ENCODE measurements at places on chromosomes 11 and 22.

DNA sequence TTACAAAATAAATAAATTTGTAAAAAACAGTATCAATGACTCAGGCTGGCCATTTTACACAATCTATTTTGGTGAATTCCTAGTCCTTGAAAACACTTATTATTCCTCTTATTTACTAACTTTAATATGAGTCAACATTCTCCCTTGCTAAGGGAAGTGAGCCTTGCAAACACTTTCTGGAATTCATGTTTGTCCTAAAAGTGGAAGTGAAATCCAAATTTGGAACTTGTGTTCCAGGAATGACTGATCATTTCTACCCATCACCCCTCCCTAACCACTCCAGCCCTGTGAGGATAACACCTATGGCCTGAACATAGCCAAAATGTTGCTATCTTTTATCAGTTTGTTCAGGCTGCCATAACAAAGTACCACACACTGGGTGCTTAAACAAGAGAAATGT is 83.1 kb downstream of the OR5AK2 start:
- DNase-seq = no peak

- no peak for DNase-seq
Observed at GRCh38 chr11:97078443-97078842, 688.6 kb downstream of the JRKL start.

DNA sequence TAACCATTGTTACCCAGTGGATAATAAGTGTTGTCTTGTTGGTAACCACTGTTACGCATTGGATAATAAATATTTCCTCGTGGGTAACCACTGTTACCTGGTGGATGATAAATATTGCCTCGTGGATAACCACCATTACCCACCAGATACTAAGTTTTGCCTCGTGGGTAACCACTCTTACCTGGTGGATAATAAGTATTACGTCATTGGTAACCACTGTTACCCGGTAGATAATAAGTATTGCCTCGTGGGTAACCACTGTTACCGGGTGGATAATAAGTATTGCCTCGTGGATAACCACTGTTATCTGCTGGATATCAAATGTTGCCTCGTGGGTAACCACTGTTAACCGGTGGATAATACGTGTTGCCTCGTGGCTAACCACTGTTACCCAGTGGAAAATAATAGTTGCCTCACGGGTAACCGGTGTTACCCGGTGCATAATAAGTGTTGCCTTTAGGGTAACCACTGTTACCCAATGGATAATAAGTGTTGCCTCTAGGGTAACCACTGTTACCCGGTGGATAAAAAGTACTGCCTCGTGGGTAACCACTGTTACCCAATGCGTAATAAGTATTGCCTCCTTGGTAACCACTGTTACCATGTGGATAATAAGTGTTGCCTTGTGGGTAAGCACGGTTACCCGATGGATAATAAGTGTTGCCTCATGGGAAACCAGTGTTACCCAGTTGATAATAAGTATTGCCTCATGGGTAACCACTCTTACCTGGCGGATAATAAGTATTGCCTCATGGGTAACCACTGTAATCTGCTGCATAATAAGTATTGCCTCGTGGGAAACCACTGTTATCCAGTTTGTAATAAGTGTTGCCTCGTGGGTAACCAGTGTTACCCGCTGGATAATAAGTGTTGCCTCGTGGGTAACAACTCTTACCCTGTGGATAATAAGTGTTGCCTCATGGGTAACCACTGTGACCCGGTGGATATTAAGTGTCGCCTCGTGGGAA is 21.9 kb upstream of the NXPE4 start:
- no peak for DNase-seq

- DNase-seq = no peak
Observed at GRCh38 chr22:48125416-48125815, 1363.0 kb downstream of the TBC1D22A start.

DNA sequence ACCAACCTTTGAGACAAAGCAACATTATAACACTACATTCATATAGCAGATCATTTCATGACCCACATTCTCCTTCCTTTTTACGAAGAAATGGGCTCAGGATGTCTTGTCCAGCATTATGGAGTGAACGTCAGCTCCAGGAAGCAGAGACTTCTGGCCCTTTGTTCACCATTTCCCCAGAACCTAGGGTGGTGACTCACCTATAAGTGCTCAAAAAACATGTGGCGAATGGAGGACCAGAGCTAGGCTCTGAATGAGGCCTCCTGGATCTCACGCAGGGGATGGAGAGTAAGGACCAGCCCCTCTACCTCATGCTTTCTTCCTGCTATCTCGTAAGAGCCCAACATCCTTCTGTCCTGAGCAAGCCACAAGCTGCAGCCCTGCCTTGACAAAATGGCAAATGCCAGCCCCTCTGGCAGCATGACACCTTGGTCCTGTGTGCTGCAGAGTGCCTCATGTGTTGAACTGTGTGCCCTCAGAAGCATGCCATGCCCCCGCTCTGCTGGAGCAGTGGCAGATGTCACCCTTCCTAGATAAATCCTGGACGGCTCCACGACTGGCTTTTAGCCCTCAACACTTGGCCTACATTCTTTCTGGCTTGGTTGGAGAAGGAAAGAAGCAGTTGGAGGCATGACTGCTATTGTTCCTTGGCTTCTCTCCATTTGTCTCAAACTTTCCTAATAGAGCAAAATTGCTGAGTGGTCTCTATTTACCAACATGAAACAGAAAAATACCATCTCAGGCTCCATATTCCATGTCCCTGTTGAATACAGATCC is 6.5 kb upstream of the ST3GAL4 start:
- DNase-seq = no peak

- DNase-seq = no peak
Observed at GRCh38 chr11:6357222-6357621, 33.1 kb upstream of the SMPD1 start.

- no peak for DNase-seq
Observed at GRCh38 chr11:44533921-44534711, 31.3 kb upstream of the CD82 start.

DNA sequence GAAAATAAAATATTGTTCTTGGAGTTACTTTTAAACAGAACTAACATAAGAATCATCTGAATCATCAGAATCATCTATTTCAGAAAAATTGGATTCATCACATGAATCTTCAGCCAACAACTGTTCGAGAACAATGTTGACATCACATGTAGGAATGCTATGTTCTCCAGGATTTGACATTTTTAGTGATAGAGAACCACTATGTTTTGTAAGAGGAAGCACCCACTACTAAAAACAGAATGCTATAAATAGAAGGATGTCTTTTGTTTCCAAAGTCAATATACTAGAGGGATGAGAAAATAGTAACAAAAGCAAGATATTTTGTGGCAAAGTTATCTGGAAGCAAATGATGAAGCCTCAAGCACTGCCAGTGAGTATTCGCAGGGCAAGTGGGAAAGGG is 263.4 kb upstream of the DDI1 start:
- no peak for DNase-seq

DNA sequence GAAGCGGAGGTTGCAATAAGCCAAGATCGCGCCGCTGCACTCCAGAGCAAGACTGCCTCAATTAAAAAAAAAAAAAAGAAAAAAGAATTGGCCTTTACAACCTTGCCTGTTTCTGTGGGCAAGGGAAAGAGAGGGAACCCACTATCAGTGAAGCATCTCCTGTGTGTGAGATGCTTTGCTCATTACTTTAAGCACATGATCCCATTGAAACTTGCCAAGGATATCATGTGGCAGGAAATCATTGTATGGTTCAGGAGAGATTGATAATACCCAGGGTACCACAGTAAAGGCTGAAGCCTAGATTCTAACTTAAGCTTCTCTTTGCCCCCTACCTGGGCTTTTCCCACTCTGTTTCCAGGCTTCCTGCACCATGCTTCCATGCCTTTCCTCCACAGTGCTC is 3.6 kb downstream of the LDLRAD3 start:
- no peak for DNase-seq

DNA sequence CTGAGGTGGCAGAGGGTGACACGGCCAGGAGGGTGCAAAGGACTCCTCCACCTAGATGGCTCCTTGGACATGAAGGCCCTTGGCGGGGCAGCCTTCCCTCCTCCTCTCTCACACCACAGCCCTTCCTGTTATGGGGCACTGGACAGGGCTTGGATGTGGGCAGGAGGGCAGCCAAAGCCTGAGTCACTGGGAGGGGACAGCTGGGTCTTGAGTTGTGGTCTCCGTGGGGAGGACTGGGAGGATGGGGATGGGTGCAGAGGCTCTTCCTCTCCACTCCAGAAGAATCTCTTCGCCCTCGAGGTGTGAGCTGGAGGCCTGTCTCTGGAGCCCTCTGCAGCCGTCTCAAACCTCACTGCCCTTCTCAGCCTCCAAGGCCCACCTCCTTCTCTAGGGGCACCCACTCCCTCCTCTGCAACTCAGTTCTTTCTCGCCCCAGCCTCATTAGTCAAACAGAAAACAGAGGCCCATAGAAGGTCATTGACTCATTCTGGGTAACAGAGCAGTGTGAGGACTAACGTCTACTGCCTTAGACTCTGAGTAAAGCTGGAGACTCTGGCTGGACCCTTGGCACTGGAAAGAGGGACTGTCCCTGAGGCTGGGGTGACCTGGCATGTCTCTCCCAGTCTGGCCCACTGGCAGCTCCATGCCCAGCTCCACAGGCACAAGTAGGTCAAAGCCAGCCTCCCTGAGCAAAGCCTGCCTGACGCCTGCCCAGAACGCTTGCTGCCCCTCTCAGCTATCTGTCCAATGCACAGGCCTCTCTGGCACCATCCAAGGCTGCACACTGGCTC is 47.5 kb upstream of the CDON start:
- DNase-seq = no peak

DNA sequence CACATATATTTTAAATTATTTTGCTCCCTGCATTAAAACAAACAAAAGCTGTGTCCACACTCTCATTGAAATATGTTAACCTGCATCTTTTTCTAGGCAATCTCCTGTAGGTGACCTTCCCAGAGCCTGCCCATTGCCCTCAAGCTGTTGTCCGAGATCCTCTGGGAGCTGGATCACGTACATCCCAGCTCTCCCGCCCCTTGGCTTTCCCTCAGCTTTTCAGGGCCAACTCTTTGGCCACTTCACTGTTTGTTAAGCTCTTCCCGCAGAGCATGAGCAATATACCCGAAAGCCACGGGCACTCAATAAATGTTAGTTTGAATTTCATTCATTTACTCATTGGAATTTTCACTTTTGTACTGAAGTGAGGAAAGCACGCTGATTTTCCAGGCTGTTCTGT is 32.2 kb downstream of the ELMOD1 start:
- no peak for DNase-seq

DNA sequence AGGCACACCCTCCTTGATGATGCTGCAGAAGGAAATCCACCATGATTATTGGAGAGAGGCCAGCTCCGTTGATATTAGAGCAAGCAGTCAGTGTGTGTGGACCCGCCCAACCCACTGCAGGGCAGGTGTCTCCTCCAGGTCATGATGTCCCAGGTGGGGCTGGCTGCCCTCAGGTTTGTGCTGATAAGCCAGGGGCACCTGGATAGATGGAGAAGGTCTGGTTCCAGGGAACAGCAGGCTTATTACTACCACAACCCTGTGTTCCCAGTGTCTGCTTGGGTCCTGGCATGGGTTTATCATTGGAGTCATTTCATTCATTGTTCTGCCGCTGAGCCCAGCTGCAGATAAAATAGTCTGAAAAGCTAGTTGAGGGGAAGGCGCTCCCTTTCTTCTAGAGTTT is 181.1 kb upstream of the NECTIN1 start:
- DNase-seq = no peak

DNA sequence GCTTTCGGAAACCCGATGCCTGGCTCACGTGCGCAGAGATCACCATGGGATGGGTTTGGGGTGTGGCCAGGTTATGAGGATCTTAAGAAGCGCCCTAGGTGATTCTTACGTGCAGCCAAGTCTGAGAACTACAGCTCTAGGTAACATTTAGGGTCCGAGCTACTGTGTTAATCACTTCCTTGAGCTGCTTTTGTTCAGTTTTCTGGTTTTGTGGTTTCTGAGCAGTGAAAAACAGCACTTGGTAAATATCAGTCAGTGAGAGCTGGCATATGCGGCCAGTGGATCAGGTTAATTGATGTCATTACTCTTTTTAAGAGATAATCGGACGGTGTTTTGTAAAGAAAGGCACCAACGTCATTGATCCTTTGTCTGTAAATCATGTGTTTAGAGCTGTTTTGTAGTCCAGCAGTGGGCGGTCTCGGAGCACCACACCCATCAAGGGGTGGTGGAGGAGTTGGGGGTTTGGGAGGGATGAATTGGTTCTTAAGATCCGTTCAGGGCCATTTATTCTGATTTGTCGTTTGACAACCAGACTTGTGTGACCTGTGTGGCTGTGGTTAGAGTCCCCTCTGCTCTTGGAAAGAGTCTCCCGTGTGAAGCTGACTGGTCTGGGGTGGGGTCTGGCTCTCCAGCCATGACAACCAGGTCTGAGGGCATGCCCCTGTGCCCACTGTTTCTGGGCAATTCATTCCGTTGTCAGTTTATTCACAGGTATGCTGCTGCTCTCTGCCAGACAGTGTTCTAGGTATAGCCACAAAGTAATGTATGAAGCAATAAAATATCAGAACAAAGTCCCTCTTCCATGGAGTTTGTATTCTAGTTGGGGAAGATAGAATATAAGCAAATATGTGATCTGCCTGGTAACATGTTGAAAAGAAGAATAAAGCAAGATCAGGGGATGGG is 61.9 kb upstream of the SORL1-AS1 start:
- no peak for DNase-seq

DNA sequence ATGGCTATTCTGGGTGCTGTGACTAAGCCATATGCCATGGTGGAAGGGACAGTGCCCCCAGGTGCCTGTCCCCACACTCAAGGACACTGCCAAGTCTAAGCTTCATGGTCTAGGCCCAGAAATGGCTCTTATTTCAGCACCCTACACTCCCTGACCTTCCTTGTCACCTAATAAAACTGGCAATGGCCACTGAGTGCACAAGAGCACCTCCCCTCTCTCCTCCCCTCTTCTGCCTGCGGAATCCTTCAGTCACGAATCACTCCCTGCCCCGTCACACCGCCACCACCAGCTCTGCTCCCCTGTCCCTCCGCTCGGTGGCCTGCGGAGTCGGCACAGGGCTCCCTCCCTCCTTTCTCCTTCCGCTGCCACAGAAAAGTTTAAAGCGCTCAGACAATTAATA is 19.0 kb upstream of the LMO1 start:
- no peak for DNase-seq

- DNase-seq = no peak
Observed at GRCh38 chr11:36380296-36381014, 84.4 kb downstream of the PRR5L start.

DNA sequence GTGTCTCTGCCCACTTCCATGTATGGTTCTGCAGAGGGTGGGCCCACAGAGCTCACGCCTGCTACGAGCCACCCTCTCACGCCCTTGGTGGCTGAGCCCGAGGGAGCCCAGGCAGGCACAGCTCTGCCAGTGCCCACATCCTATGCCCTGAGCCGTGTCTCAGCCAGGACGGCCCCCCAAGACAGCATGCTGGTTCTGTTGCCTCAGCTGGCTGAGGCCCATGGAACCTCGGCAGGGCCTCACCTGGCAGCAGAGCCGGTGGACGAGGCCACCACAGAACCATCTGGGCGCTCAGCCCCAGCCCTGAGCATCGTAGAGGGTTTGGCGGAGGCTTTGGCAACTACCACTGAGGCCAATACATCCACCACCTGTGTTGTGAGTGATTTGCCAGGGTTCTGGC is 64.0 kb downstream of the OTOG start:
- DNase-seq = no peak

DNA sequence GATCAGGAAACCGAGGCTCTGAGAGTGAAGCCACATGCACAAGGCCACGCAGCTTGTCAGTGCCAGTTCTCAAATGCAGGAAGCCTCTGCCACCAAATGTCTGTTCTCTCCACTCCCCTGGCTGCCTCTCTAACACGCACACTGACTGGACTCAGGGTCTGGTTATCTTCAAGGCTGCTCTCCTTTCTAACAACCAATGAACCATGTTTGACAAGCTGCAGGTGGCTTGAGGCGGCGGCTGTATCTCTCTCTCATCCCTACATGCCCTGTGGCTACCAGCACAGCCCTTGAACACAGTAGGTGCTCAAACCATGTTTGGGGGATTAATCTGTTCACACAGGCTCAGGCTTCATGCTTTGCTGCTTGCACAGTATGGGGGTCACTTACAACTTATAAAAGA is 23.7 kb downstream of the MFNG start:
- no peak for DNase-seq

All from T-helper 1 cell (primary cell).